ENCODE measurements at places on chromosomes 7 and 10.
A peak's percentile ranks its signal among the peaks of the same experiment; 100 is the strongest.

- no peak for DNase-seq
These were observed 699.5 kb downstream of the LRMDA start for GRCh38 chr10:76130892-76131291.

- DNase-seq, result no peak
These were observed 11.0 kb downstream of the LCOR start for GRCh38 chr10:96842896-96843723.

DNA sequence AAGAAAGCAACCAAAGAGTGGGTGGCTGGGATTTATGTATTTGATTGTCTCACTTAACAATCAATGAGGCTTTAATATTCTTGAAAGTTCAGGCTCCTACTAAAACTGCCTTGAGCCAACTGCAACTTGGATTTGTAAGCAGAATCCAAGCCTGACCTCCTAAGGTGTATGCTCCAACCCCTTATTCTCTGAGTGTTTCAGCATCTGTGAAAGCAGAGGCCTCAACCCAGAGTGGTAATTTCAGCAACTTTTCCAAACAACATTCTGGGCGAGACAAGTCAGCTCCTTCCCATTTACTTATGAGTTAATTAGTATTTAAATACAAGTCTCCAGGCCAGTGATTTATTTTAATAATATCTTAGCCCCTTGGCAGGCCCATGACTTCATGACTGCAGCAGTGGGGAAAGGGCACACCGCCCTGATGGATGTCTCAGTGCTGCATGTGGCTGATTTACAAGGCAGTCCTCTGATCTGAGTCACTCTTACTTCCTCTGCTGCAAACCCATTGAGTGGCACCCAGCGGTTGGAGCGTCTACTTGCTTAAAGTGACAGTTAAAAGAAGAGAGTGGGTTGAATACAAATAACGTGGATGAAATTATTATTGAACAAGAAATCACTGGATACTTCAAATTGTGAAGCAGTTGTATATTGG, 209.1 kb downstream of the TRIL start:
- DNase-seq, result no peak

DNA sequence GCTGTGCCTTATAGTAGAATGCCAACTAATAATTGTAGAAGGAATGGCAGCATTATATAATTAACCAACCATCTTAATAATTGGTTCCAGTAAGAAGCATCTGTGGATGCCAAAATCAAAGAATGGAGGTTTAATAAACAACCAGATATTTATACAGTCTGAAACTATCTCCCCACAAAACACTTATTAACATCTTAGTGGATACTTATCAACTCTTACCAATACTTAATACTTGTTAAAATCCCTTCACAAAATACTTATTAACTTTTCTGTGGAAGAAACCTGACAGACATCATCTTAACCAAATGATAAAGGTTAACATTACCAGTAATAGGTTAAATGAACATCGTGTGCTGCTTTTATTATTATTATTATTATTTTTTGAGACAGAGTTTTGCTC, 29.1 kb upstream of the FAM107B start:
- no peak for DNase-seq

DNA sequence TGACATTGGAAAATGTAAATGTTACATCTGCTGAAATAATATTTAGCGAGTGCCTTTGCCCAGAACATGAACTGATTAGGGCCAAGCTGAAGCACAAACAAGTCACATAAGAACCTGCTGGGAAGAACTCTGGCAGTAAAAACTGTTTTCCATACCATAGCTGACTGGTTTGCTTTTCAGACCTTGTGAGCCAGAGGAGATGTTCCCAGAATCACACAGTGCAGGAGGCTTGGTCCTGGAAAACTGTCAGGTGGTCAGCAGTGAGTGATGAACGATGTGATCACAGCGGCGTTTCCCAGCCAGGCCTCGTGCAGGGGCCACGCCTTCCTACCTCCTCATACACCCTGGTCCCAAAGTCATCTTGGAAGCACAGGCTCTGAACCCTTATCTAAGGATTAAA, 164.2 kb upstream of the EEPD1 start:
- no peak for DNase-seq

DNA sequence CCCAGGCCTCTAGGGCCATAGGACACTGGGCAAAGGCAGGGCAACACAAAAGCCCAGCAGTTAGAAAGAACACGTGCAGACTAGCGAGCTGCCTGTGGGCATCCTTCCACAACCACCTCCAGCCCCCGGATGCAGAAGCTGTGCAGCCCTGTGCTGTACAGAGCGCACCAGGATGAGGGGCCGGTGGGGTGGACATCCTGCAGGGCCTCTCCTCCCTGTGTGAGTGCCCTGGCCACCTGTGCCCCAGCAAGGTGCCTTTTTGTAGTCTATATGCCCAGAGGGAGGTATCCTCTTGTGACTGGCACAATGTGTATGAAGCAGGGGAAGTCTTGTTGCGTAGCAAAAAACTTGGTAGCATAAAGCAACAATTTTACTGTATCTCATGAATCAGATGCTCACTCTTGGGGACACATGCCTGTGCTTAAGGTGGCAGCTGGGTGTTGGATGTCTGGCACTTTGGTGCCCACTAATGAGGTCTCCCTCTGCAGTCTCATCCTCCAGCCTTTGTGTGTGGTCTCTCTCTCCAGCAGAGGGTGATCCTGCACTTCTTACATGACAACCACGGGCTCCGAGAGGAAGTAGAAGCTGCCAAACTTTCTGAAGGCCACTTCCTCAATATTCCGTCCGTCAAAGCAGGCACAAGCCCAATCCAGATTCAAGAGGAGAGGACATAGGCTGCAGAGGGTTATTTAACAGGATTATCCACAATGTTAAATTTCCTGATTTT, 8.7 kb downstream of the NCAPG2 start:
- DNase-seq, result peak; percentile 76

DNA sequence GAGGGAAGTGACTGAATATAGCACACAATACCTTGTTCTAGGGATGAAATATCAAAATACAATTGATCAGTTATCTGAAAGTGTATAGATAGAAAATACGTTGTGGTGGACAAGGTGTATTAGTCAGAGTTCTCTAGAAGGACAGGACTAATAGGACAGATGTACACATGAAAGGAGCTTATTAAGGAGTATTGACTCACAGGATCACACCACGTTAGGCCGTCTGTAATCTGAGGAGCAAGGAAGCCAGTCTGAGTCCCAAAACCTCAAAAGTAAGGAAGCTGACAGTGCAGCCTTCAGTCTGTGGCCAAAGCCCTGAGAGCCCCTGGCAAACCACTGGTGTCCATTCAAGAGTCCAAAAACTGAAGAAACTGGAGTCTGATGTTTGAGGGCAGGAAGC, 406.1 kb downstream of the MDFIC start:
- no peak for DNase-seq

GRCh38 chr7:18496341-18496700, 772 bp downstream of the HDAC9 start:
- DNase-seq, result no peak

DNA sequence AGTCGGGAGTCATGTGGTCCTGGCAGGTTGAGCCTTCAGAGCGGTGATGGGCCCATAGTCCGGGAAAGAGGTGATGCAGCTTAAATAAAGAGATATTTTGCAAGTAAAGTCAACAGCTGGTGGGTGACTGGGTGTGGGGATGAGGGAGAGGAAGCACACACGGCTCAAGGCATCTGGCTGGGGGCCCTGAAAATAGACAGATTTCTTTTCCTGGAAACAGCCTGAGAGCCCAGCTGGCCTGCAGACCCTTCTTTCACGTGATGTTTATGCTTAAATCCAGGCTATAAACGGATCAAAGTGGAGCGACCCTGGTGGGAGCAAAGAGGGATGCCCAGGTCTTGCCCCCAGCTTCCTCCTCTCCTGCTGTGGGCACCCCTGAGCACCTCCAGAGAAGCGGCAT, 149.1 kb downstream of the TEX36 start:
- DNase-seq, result no peak

- DNase-seq, result peak; percentile 15
These were observed 8.5 kb upstream of the C10orf105 start for GRCh38 chr10:71727738-71728737.

- peak; percentile 28 for DNase-seq
These were observed 162.7 kb downstream of the AVL9 start for GRCh38 chr7:32658034-32658433.

DNA sequence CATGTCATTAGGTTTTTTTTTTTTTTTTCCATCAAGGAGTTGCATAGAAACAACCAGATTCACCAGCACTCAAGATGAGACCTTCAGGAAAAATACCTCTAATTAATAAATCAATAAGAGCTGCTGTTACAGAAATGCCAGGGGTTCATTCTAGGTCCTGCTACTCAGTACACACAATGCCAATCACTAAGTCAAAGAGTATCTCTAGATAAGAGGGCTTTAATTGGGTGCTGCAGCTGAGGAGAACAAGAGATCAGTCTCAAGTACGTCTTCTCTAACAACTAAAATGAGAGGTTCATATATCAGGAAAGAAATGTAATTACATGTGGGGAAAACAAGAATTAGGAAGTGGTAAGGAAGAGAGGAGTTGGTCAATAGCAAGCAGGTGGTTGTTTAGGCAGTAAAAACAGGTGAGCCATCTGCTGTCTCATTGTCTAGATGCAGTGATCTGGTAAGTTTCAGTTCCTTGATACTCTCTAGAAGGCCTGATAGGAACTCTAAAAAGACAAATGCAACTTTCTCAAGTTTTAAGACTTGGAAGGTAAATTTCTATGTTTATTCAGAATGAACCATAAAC, 272.9 kb upstream of the ZWINT start:
- DNase-seq, result no peak

DNA sequence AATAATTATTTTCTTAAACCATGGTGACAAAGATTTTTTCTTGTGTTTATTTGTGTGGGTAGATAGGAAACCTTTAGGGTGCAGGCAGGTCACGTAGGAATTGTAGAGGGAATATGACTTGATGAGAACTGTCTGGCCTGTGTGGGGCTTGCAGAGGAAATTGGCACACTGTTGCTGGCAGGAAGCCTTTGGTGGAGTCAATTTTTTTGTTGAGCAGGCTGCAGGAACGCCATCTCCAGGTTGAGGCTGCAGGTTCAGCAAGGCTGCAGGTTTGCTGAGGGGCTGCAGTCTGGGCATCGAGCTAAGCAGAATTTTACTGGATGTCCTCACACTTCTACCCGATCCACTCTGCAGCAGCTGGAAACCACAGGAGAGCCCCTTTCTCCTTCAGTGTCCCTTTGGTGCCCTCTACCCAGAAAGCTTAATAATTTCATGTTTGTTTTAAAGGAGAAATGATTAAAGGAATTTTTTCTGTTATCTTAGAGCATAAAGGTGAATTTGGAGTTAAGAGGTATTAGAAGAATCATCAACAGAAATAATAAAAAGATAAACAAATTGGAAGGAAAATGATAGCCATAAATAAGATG, 37.0 kb downstream of the TBC1D12 start:
- DNase-seq, result peak; percentile 26

- no peak for DNase-seq
These were observed 425.3 kb downstream of the INHBA start for GRCh38 chr7:41277561-41277960.

- no peak for DNase-seq
These were observed 170.5 kb upstream of the ADO start for GRCh38 chr10:62633976-62634375.

- no peak for DNase-seq
These were observed 26.4 kb upstream of the PRKAR2B start for GRCh38 chr7:107017965-107018719.

GRCh38 chr7:159147246-159147645, 2.6 kb upstream of the VIPR2 start:
- DNase-seq, result no peak

DNA sequence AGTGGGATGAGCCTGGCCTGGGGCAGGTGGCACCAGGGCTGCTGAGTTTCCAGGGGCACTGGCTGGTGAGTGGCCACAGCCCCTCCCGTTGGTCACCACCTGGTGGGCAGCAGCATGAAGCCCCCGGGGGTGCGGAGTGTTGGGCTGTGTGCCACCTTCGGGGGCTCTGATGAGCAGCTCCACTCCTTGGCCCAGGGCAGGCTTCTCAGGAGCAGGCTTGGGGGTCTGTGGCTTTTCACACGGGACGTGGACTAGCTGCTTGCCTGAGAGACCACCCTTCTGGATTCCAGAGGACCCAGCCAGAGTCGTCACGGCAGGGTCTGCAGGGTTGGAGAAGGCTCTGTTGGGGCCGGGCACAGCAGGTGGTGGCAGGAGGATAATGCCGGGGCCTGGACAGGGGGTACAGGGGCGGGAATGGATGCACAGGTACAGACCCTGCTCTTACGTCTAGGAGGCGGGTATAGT, 193.1 kb downstream of the ADARB2 start:
- DNase-seq, result no peak

DNA sequence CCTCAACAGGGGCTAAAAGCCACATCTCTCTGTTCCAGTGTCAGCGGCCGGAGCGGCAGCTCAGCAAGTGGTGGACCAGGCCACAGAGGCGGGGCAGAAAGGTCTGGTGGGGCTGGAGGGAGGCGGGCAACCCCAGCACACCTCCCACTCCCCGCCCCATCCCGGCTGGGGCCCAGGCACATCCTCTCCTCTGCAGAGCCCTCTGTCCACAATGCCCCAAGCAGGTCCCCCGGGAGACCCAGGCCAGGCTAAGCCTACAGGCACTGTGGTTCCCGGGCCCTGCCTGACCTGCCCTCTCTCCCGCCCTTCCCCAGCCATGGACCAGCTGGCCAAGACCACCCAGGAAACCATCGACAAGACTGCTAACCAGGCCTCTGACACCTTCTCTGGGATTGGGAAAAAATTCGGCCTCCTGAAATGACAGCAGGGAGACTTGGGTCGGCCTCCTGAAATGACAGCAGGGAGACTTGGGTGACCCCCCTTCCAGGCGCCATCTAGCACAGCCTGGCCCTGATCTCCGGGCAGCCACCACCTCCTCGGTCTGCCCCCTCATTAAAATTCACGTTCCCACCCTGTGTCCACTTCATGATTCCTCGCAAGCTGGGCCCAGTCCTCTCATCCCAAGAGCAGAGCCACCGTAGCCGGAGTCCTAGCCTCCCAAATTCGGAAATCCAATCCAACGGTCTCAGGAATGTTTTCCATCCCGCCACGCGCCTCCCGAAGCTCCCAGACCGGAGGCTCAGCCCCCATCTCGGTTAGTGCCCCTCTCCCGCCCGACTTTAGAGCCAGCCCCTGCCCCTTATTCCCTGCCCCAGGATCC, 2.1 kb downstream of the ADIRF start:
- no peak for DNase-seq

DNA sequence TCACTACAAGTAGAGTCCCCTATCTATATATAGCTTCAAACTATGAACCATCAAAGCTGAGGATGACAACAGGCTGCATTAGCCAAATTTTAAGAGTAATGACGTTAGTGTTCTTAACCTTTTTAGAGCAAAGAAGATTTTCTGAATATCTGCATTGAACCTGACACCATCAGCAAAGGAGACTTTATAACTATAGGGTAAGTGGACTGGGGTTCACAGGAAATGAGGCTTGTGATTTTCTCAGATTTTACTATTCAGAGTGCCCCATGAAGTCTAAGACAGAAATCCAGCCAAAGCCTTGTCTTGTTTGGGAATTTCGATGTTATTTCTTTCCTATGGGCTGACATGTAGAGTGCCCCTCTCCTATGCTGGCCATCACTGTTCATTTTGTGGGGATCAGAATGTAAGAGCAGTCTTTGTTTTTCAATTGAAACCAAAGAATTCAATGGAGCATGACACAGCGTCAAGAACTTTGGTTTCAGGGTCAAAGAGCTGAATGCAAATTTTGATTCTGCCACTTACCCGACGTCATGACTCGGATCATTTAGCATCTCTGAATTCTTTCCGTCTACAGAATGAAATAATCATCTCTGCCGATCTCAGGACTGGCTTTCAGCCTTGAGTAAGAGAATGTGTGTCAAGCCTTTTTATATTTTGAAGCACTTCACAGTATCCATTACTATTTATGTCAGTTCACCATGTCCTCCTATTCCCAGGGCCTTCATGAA, 52.7 kb downstream of the DENND11 start:
- peak; percentile 69 for DNase-seq

- DNase-seq, result no peak
These were observed 507.8 kb downstream of the DNAJB6 start for GRCh38 chr7:157844611-157845010.

- DNase-seq, result no peak
These were observed 23.8 kb downstream of the PEX1 start for GRCh38 chr7:92504563-92504962.

Measured in astrocyte of the hippocampus (primary cell).